ENCODE measurements at places on chromosomes 4 and X.

DNA sequence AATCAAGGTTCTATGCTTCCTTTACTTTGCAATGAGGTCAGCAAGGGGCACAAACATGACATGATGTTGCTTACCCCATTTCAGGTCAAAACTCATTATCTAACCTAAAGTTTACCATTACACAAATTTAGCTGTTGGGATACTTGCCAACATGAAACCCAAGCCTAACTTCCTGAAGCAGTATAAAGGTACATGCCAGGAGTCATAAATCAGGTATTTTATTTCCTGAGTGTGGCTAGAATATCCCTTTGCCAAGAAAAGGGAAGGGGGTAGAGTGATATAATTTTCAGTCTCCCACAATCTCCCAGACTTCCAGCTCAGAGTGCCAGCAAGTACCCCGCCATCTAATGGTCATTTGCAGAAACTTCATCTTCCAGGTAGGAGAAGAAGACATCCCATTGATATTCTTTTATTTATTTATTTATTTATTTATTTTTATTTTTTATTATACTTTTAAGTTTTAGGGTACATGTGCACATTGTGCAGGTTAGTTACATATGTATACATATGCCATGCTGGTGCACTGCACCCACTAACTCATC, 136.6 kb downstream of the NEXMIF start:
- DNase-seq, result no peak

GRCh38 chrX:148593146-148593545, 92.7 kb downstream of the AFF2 start:
- no peak for DNase-seq

DNA sequence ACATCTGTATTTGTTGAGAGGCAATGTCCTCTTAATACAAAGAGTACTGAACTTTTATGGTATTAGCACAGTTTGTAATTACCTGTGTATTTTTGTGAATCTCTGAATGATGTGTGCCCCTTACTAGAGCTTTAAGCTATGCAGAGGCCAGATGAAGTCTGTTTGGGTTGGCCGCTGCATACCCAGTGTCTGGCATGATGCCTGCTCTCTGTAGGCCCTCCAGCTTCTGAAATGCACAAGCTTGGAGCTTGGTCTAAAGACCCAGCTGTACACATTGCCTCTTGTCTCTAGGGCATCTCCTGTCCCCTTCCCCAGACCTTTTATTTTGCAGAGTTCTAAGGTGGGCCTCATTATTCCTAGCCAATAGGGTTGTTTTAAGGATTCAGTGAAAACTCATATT, 68.6 kb downstream of the CDS1 start:
- DNase-seq, result no peak

DNA sequence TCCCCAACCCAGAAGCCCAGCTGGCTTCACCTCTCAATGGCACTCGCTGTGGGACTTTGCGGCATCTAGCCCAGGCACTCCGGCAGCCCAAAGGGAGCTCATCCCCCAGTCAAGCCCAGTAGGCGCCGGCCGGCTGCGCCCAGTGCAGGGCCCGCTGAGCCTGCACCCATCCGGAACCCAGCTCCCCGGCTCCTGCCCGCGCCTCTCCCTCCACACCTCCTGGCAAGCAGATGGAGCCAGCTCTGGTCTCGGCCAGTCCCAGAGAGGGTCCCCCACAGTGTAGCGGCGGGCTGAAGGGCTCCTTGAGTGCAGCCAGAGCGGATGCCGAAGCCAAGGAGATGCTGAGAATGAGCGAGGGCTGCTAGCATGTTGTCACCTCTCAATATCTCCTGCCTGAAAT, 116.8 kb upstream of the UGT8 start:
- no peak for DNase-seq

- no peak for DNase-seq
These were observed 62.8 kb downstream of the RWDD4 start for GRCh38 chr4:183596067-183596757.

GRCh38 chr4:54929459-54929858, 195.9 kb downstream of the KDR start:
- no peak for DNase-seq

GRCh38 chr4:77157859-77158486, 966 bp downstream of the CCNG2 start:
- DNase-seq, result peak; percentile 71

DNA sequence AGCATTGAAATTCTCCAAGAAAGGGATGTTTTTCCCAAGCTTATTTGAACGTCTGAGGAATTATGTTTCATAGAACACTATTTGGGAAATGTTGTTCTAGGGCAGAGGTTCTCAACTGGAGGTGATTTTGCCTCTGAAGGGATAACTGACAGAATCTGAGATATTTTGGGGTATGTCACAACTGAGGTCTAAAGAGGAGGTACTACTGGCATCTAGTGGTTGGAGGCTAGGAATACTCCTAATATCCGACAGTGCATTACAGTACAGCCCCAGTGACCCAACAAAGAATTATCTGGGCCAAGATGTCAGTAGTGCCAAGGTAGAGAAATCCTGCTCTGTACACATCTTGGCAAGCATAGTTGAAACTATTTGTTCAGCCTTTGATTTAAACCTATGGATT, 6.4 kb downstream of the HSPA4L start:
- no peak for DNase-seq

DNA sequence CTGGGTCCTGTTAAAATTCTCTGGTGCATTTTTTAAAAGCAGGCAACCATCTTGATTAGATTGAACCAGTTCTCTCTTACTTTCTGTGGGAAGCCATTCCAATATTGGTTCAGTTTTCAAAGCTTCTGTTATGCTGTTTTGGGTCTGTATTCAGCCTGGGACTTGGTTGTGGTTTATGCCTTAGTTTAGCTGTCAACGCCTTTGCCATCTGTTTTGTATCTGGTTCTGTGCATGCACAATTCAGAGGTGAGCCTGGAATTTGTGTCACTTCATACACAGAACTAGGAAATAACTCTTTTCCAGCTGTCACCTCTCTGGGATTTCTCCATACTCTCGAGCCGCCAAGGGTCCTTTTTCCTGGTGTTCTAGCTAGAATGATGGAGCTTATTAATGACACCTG, 46.2 kb downstream of the STAP1 start:
- no peak for DNase-seq
